CD4-positive, alpha-beta T cell (primary cell): ENCODE measurements at places on chromosomes 5 and 9. TPM values are rescaled to one million over a fixed set of nuclear protein-coding genes. Genes with fewer than 3 reads are reported as not detected.
A peak's percentile ranks its signal among the peaks of the same experiment; 100 is the strongest.

DNA sequence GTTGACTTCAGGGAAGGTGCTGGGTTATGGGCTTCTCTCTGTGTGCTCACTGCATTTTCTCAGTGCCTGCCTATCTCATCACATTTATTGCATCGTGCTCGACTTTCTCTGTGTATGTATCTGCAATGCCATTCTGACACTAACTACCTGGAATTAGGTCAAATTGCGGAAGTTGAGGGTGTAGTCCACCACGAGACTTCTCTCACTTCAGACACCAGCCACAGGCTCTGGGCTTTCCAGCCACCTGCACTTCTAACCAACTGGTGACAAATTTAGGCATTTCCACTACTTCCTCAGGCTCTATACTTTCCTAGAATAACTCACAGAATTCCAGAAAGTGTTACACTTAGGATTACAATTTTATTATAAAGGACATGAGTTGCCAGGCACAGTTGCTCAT, 188.6 kb upstream of the ZNF608 start:
- DNase-seq, result no peak

DNA sequence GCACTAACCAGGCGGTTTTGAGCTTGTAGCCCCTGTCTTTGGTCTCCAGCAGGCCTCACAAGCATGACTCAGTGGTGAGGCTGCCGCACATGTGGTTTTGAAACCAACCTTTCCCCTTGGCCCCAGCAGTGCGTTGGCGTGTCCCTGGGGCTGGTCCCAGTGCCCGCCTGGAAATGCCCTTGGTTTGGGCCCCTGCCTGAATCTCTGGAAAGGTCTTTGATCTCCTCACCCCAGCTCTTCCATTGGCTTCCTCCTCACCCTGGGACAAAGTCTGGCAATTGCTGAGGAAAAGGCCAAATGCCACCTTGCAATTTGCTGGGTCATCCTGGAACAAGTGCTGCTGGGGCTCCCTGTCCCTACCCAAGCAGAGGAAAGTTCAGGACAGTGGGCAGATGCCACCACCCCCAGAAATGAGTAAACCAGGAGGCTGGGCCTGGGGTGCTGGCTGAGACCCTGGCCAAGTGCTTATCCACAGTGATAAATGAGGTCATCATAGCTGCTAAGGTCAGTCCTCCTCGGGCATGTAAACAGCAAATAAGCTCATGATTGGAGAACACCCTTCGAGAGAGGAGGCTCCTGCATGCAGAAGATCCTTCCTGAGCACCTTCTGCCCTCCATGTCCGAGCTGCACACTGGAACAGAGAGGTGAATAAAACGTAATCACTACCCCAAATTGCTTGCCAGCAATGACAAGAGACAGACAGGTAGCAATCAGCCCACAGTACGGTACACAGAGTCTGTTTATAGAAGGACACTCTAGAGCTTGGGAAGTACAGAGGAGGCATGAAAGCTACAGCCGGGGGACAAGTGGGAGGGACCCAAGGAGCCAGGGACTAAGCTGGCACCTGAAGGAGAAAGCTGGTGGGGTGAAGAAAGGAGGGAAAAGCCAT, 98.9 kb upstream of the CPEB4 start:
- peak; percentile 53 for DNase-seq

- DNase-seq, result no peak
Observed at GRCh38 chr5:56329652-56330051, 96.5 kb upstream of the ANKRD55 start.

The TRPM6 gene
- total RNA-seq, result not detected

DNA sequence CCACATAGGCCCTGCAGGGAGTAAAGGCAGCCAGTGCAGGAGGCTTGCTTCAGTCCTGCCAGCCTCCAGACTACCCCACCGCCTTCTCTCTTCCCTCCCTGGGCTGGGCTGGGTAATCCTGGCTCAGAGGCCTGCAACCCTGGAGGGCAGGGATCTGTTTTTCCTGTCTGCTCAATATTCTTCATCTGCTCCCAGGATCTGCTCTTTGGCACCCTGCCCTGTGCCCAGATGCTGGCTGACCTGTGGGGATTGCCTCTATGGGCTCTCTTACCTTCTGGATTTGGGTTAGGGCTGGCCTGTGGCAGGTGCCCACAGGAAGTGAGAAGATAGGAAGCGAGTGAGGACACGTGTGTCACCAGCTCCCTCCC, 7.3 kb upstream of the ANGPTL2 start:
- no peak for DNase-seq

DNA sequence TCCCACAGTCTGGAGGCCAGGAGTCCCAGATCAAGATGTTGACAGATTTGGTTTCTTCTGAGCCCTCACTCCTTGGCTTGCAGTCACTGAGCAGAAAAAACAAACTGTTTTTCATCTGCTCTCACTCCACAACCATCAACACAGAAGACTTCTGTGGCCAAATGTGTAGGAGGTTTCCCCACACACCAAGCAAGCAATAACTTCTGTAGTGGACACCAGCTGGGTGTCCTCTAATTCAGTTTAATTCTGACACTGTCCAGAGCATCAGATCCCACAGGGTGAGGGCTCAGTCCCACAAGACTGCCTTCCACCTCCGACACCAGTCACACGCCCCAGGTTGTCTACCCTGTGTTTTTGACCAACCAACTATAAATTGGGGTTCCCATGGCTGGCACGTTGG, 209.9 kb downstream of the AOPEP start:
- no peak for DNase-seq

DNA sequence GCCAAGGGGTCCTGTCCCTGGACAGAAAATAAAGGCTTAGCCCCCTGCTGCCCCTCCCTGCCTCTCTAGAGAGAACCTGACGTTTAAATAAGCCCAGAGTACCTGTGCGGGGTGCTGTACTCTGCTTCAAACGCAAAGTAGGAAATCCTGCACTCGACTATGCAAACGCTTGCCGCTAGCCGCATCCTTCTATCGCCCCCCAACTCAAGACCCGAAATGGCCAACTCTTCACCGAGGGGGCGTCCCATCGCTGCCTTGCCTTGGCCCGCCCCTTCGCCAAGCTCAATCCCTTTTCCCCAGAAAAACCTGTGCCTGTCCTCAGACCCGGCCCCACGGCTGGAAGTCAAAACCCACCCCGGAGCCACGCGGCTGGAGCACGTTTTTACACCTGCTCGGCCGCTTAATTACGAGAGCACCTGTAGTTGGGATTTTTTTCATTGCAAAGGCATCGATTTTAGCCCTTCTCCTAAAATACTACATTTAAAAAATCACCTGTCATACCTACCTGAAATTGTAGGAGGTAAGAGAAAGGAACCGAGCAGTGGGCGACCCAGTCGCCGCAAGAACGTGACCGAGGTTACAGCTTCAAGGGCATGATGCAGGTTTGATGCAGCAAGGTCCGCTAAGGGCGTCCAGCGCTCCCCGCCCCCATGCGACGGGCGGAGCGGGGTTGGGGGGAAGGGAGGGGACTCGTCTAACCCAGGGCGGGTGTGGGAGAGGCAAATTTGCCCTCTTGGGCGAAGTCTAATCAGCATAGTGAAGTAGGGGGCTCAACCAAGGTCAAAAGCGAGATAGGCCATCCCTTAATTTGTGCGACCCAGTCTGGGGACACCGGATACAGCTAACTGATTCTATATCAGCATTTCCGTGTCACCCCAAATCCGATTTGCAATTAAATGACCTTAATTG, 3.5 kb downstream of the ELAVL2 start:
- no peak for DNase-seq

GRCh38 chr9:20619487-20620200, 2.7 kb downstream of the MLLT3 start:
- DNase-seq, result no peak

DNA sequence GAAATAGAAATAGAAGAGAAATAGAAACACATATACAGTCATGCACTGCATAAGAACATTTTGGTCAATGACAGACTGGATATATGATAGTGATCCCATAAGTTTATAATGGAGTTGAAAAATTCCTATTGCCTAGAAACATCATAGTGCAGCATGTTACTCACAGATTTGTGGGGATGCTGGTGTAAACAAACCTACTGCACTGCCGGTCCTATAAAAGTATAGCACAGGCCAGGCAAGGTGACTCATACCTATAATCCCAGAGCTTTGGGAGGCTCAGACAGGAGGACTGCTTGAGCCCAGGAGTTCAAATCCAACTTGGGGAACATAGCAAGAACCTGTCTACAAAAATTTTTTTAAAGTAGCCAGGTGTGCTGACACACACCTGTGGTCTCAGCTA, 240.6 kb upstream of the MAP3K1 start:
- DNase-seq, result no peak

GRCh38 chr5:100131161-100131560, 404.0 kb upstream of the FAM174A start:
- DNase-seq, result no peak

The BAAT gene
- not detected for total RNA-seq

GRCh38 chr5:116518423-116518822, 56.2 kb downstream of the SEMA6A start:
- DNase-seq, result no peak

- DNase-seq, result no peak
Observed at GRCh38 chr5:140622301-140622700, 10.7 kb downstream of the CD14 start.

DNA sequence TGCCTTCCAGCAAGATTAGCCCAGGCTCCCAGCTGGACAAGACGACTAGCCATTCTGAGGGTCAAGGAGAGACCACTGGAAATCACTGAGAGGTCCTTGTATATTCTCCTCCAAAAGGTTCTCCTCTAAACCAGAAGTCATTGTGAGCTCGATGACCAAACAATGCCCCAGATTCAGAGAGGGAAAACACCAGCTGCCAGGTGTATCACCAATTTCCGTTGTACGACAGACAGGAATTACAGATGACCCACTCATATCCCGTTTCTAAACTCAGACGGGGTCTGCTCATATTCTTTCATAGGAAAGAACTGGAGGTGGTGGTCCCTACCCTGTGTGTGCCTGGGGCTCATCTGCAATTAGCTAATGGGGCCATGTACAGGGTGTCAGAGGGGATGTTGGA, 14.2 kb downstream of the FAXDC2 start:
- DNase-seq, result no peak

GRCh38 chr5:159552751-159553150, 222.5 kb upstream of the IL12B start:
- no peak for DNase-seq

The ISOC1 gene
- total RNA-seq, result 7.1 TPM
